ENCODE measurements at places on chromosomes 16 and 17.

DNA sequence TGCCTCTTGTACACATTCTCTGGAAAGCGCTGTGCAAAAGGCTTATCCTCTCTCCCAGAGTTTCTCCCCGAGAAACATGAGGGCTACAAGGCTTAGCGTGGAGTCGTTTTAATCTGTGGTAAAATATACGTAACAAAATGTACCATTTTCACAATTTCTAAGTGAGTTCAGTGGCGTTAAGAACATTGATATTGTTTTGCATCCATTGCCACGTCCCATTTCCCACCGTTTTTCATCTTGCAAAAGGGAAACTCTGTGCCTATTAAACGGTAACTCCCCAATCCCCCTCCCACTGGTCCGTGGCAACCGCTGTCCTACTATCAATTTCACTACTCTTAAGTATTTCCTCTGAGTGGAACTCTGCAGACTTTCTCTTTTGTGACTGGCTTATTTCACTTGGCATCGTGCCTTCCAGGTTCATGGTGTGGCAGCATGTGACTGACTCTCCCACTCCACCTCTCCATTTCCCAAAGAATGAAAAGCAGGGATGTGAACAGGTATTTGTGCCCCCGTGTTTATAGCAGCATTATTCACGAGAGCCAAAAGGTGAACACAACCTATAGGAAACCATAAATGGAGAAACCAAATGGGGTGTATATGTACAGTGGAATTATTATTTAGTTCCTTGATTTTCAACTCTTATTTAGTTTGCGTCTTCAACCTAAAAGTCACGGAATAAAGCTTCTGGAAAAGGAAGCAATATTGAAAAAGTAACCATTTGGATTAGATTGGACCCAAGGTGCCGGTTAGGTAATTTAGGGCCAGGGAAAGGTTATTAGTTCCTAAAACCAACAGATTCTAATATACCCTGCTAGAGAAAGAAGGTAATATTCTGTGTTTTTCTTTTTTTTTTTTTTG, 1.1 kb upstream of the USP32 start:
- DNase-seq: peak; percentile 55

DNA sequence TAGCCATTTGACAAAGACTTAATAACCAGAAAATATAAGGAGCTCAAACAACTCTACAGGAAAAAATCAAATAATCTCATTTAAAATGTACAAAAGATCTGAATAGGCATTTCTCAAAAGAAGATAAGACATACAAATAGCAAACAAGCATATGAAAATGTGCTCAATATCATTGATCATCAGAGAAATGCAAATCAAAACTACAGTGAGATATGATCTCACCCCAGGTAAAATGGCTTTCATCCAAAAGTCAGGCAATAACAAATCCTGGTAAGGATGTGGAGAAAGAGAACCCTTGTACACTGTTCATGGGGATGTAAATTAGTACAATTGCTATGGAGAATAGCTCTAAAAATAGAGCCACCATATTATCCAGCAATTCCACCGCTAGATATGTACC, 43.1 kb downstream of the HSD17B2 start:
- DNase-seq: no peak

DNA sequence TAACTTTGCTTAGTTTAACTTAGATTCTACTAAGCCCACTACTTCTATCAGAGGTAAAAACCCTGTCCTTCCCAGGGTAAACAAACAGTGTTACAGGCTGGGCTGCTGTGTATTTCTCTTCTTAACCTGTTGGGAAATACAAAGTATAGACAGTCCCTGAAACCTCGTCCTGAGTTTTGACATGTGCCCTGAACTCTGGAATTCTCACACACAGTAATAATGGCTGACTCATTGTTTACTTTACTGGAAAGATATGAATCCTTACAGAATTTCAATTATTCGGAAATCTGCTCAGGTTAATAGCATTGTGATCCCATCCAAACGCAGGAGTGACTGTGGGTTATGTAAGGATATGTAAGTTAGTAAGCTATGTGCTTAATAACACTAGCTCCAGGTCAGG, 199.1 kb downstream of the TMEM114 start:
- DNase-seq: no peak

GRCh38 chr17:70813355-70813930, 644.1 kb downstream of the KCNJ2 start:
- DNase-seq: no peak

GRCh38 chr17:27810902-27811557, 10.7 kb upstream of the NOS2 start:
- DNase-seq: no peak

DNA sequence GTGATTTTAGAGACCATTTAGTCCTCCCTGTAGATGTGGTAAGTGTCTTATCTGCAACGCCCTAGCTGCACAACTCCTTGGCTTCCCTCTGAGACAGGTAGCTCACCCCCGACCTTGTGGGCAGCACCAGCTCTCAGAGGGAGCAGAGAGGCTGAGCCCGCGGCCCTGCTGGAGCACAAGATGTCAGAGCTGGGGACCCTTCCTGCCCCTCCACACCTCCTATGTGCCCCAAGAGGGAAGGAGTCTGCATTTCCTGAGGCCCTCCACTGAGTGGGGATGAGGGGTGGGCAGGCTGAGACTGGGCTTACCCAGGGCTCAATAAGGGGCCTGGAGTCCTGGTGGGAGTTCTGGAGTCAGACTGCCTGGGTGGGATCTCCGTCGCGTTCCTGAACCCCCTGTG, 12.2 kb upstream of the ADGRG1 start:
- no peak for DNase-seq

DNA sequence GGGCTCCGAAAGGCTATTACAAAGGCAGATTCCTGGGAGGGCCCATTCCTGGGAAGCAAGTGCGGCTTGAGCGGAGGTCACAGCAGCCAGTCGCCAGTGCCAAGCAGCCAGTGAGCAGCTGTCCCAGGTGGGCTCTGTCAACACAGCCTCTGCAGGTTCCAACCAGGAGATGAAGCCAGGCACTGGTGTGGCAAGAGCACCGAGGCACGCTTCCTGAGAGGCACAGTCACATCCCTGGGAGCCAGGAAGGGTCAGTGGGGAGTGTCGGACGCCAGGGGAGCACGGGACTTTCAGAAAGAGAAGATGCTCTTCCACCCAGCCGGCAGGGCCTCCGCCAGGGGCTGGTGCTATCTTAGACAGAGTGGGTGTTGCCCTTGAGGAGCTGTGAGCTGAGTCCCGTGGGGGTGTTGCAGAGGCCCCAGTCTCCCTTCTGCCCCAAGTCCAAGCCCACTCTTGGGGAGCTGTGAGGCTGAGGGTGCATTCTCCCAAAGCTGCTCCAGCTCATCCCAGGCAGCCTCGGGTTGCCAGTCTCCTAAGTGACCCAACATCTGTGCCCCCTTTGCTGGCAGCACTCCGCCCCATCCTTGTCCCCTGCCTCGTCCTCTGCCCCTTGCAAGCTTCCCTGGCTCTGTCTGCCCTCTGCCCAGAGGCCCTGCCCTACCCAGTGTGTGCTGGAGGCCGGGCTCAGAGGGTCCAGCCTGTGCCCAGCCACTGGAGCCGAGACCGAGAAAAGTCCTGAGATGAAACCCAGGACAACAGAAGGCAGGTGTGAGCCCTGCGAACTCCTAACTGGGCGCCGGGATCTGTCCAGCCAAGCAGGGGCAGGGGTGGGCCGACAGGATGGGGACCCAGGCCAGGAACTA, 6.6 kb downstream of the UBALD1 start:
- no peak for DNase-seq

DNA sequence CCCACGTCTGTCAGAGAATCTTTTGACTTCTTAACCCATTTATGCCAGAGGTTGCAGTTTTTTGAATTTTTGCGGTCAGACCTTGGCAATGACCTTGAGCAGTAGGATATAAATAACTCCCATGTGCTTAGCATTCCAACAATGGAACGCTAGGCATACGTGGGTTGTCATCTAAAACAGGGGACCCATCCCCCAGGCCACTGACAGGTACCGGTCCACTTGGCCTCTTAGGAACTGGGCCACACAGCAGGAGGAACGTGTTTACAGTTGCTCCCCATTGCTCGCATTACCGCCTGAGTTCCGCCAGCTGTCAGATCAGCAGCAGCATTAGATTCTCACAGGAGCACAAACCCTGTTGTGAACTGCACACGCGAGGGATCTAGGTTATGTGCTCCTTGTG, 76.8 kb upstream of the LGALS9 start:
- no peak for DNase-seq

DNA sequence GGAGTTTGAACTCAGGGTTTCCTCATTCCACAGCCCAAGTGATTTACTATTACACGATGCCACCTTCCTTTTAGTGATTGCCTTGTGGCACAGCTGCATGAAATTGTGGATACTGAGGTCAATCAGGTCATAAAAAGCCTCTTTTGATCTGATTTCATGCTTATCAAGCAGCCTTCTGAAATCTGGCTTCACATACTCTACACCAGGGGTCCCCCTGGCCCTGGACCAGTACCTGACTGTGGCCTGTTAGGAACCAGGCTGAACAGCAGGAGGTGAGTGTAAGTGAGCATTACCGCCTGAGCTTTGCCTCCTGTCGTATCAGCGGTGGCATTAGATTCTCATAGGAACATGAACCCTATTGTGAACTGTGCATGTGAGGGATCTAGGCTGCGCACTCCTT, 13.8 kb downstream of the SLFN5 start:
- no peak for DNase-seq

DNA sequence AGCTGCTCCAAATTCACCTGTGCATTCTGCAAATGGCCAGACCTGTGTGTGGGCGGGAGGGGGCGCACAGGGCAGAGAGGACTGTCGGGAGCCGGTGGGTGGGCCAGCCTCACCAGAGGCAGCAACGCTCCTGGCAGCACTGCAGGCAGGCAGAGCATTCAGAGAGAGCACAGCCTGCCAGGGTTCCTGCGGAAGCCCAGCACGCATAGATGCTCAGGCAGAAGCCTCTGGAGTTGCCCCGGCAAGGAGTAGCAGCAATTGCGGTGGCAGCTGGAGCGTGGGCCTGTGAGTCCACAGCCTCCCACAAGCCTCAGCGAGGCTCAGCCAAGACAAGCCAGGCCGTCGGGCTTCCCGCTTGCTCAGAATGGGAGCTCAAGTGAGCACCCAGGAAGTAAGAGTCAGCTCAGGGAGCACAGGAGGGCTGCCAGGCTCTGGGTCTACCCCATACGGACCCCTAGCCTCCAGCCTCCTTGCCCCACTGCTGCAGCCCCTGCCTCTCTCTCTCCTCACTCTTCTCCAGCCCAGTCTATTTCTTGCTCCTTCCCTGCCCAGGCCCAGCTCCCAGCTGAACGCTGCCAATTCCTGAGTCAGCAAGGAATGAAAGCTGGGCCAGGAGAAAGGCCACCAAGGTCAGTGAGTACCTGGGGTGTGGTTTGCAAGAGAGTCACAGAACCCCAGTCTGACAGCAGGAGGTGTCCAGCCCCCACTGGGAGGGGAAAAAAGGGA, 9.6 kb downstream of the EMC6 start:
- no peak for DNase-seq

DNA sequence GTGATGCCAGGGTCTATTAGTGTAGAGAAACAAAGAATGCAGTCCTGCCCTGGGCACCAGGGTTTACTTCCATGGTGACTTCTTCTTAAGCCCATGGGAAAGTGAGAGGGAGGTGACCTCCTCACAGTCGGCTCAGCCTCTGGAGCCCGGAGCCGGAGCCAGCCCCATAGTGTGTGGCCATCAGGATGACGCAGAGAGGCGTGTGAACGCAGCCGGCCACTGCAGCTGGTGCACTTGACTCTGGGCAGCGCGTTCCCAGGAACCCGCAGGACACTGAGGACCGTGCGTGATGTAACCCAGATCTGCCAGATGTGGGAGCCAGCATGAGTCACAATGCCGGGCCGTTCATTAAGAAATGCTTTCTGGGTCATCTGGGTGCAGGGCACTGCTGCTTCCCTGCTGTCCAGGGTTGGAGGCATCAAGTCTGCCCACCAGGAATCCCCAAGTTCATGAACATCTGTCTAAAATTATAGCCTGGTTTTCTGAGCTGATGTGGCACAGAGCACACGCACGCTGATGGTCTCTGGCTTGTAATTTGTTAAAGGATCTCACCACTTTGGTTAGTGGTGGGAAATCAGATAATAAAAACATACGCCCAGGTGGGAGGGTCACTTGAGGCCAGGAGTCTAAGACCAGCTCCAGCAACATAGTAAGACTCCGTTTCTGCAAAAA, 114.1 kb downstream of the PITPNC1 start:
- no peak for DNase-seq

DNA sequence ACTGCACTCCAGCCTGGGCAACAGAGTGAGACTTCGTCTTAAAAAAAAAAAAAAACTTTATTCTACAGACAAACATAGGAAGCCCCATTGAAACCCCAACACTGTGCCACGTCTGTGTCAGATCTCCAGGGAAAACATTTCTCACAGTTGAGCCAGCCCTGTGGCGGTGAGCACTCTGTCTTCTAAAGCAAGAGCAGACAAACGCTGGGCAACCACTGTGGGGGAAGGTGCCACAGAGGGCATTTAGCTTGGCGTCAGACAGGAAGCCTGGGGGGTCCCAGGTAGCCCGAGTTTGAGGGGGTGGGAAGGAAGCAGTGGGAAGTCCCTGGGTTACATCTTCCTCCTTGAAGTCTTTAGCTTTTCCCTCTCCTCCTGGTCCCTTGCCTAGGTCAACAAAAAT, 16.0 kb downstream of the C17orf100 start:
- no peak for DNase-seq

GRCh38 chr17:539766-540165, 174.9 kb downstream of the VPS53 start:
- DNase-seq: no peak

- DNase-seq: no peak
Observed at GRCh38 chr17:82091264-82092066, 6.6 kb downstream of the FASN start.

GRCh38 chr17:33940769-33941370, 314.2 kb upstream of the CCL2 start:
- DNase-seq: no peak

- DNase-seq: no peak
Observed at GRCh38 chr16:5850632-5851392, 753.2 kb upstream of the EEF2KMT start.

GRCh38 chr16:56357241-56357764, 68.0 kb downstream of the AMFR start:
- no peak for DNase-seq

GRCh38 chr16:26721290-26721689, 345.4 kb upstream of the C16orf82 start:
- DNase-seq: no peak

DNA sequence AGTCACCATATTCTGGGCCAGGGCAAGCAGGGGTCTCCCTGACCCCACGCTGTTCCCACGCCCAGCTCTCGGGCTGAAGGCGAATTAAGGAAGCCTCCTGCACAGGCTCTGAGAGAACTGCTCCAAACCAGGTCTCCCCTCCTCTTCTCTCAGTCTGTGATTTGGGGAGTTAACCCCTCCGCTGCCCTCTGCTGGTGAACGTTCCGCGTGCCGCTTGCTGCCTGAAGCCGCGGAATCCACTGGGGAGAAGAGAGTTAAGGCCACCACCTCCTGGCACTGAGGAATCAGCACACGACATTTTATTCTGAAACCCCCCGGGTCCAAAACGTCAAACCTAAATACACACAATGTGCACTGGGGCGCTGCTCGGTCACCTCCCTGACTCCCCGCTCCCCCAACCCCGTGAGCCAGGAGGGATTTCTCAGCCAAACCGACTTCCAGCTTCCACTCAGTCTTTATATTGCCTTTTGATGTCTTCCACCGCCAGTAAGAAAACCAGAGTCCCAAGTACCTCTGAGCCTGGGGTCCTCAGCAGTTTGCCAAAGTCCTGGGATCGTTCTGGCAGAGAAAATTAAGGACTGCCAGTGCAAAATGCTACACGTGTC, 54.4 kb upstream of the RCVRN start:
- DNase-seq: peak; percentile 1

Data from NCI-H2171 (cell line).